ENCODE measurements at places on chromosomes 12 and 14.

GRCh38 chr12:96258104-96258961, 64.2 kb downstream of the ELK3 start:
- DNase-seq: peak; percentile 18

DNA sequence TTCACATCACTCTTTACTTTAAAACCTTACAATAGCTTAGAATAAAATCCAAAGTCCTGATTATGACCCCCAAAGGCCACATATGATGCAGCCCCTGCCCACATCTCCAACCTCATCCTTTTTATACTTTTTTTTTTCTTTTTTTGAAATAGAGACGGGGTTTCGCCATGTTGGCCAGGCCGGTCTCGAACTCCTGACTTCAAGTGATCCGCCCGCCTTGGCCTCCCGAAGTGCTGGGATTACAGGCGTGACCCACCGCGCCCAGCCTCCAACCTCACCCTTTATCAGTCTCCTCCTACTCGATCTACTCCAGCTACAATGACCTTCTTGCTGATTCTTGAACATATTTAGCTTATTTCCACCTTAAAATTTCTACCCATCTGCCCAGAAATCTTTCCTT, 1.2 kb upstream of the MAPKAPK5 start:
- DNase-seq: no peak

DNA sequence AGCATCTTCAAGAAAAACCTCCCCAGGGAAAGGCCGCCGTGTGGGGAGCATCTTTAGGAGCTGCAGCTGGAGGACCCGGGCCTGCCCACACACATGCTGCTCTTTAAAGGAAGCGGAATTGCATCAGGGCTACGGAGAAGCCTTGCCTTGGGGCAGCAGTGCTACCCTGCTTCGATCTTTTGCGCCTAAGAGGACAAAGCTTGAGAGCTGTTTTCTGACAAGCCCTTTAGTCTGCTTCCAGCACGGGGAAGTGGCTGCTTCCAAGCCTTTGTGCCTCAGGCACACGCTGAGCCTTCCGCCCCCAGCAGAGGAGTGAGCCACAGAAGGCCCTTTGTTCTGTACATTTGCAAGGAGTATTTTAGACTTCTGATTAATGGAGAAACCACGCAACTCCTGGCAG, 31.5 kb downstream of the COA8 start:
- DNase-seq: no peak

- no peak for DNase-seq
Measured at GRCh38 chr12:93050026-93050747, 121.1 kb upstream of the EEA1 start.

DNA sequence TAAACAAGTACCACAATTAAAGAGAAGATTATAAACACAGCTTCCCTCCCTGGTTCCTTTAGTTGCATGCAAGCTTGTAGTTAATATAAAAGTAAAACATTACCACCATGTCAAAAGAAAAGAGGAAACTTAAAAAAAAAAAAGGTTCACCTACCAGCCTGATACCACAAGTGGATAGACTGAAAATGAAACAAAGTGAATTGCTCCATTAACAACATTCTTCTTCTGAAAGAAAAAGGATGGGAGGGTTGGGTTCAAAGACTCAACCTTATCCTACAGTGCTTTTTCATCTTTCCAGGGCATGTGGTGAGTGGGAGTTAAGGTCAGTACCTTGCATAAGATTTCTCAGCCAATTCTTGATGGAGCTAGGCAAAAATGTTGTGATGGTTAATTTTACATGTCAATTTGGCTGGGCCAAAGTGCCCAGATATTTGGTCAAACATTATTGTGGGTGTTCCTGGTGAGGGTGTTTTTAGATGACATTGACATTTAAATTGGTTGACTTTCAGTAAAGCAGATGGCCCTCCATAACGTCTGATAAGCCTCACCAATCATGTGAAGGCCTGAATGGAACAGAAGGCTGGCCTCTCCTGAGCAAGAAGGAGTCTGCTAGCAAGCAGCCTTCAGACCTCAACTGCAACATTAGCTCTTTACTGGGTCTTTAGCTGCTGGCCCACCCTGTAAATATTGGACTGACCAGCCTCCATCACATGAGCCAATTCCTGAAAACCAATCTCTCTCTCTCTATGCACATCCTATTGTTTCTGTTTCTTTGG, 28.8 kb downstream of the VCPKMT start:
- DNase-seq: no peak

GRCh38 chr14:64979336-64980074, 7.2 kb upstream of the FNTB start:
- no peak for DNase-seq

- no peak for DNase-seq
Measured at GRCh38 chr14:56199982-56200577, 81.9 kb downstream of the PELI2 start.

DNA sequence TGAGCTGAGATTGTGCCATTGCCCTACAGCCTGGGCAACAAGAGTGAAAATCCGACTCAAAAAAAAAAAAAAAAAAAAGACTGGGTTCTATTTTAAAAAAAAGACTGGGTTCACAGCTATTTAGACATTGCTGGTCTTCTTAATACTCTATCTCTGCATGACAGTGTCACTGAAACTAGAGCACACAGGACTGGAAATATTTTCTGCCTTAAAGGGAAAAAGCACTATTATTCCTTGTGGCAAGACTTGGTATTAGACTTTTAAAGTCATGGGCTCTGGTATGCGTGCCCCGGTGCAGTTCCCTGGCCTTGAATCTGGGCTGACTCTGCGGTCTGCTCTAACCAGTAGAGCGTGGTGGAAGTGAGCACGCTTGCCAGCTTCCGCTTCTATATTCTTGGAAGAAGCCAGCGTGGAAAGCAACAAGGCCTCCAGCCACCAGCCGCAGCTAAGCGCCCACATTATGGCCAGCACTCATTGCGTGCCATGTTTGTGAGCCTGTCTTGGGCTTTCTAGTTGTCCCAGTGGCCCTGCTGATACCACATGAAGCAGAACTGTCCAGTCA, 31.3 kb downstream of the PRKAB1 start:
- no peak for DNase-seq

All from cerebellar nuclear complex (tissue), 1 donor.